Fibroblast of gingiva (primary cell): ENCODE measurements at places on chromosomes 1 and 21.

DNA sequence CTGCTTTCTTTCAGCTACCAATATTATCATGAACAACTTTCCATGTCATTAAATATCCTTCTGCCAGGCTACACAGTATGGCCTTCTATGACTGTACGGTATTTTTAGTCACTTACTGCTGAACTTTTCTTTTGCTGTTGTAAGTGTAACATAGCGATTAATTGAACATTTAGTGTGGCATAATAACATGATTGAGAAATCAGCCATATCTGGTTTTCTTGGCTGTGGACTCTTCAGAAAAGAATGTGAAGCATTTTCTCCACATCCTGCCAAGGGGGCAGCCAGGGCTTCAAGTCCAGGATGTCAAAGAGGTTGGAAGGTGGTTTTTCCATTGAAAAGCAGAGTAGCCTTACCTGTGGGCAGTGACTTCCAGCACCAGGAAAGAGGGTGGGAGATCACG, 8.8 kb upstream of the AHCYL1 start:
- DNase-seq = peak; percentile 91

GRCh38 chr1:87093286-87093685, 178.9 kb downstream of the HS2ST1 start:
- DNase-seq = no peak

GRCh38 chr1:222897527-222898190, 82.8 kb downstream of the DISP1 start:
- no peak for DNase-seq

- no peak for DNase-seq
These were observed 8.1 kb upstream of the LRRC71 start for GRCh38 chr1:156912310-156912709.

- DNase-seq = no peak
These were observed 11.7 kb upstream of the TINAGL1 start for GRCh38 chr1:31564606-31564989.

DNA sequence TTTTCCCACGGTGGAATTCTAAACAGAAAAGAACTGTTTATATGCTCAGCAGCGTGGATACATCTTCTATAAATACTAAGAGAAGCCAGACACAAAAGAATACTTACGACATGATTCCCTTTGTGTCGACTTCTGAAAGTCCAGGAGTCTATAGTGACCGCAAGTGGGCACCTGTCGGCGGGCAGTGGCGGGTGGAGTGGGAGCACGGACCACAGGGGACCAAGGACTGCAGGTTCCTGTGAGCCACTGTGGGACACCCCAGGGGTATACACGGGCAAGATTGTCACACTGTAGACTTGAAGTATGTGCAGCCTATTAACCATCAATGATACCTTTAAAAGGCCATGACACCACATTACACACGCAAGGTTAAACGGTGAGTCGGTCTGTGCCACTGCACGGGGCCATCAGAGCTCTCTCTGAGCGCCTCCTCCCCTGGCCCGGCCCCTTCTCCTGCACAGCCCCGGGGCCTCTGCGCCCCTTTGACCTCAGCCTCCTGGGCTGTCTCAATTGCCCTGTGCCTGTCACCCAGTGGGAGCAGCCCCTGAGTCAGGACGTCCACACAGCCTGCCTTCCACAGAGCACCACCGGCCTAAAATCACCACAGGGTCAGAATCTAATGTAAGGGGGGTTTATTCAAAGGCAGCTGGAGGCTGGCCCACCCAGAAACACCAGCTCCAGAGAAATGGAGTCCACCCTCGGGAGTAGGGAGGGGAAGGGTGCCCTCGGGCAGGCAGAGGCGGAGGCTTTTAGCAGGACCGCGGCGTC, 90.0 kb upstream of the COL6A1 start:
- DNase-seq = no peak

DNA sequence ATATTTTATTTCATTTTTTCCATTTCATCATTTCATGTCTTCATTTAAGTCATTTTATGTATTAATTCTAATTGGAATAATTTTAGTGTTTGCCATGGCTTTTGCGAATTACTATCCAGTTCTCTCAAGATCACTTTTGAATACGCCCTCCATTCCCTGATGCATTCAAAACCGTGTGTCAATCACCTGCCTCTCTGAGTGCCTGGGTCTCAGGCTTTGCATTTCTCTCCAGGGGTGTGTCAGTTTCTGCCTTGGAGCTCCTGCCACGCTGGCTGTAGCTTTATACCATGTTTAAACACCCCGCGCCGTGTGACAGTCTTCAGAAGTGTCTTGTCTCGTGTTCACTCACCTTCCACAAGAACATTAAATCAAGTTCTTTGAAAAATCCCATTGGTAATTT, 7.4 kb upstream of the DNMT3L start:
- no peak for DNase-seq

DNA sequence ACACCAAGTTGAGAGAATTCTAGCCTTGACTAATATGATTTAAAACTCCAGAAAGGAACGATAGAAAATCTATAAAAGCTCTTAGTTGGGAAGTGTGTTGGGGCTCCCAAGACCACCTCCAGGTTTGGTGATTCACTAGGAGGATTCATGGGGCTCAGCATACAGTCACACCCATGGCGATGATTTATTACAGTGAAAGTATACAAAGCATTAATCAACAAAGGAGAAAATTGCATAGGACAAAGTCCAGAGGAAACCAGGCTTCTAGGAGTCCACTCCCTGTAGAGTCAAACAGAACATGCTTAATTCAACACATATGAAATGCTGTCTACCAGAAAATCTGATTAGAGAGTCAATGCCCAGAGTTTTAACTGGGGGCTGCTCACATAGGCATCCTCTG, 4.8 kb downstream of the CDCA8 start:
- DNase-seq = no peak

DNA sequence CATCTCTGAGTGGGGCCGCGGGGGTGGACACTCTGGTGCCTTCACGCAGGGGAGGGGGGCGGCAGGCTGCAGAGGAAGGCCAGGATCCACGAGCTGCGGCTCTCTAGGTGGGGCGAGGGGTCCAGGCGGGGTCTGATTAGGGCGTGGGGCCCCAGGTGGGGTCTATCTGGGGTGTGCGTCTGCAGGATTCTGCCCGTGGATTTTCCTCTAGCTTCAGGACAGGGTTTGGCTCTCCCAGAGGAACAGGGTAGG, 6.3 kb downstream of the JMJD4 start:
- DNase-seq = no peak

DNA sequence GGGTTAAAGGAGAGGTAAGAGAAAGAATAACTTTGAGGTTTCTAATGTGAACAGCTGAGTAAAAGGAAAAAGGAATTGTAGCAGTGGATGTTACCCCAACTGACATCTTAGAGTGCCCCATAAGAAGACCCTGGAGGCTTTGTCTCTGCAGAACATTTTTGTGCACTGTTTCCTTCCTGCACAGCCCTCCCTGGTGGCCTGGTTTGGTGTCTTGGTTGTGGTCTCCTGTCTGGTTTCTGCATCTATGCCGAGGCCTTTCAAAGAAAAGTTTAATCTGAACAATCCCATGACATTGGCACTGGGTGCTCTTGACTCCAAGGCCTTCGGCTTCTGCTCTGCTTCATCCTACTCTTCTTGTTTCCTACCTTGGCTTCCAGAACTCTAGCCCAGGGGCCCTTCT, 57.8 kb downstream of the RHOU start:
- DNase-seq = no peak

GRCh38 chr21:43808832-43809251, 19.5 kb downstream of the RRP1 start:
- no peak for DNase-seq

- DNase-seq = no peak
These were observed 43.7 kb downstream of the C8B start for GRCh38 chr1:56922070-56922469.

DNA sequence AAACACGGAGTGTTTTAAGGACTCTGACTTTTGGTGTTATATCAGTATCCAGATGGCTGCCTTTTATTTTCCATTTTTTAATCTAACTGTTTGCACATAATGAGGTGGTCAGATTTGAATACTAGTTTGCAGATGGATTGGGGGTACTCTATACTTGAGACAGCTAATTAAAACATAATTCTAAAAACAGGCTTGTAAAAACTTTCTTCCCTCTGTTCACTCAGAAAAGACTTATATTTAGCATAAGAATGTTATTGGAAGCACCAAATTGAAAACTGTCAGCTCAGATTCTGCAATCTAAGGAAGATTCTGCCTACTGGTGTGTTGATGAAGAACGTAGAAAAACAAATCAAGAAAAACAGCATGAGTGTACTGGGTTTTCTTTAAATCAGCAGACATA, 44.0 kb upstream of the NRIP1 start:
- DNase-seq = no peak

GRCh38 chr1:96808191-96808590, 86.6 kb downstream of the PTBP2 start:
- DNase-seq = no peak

GRCh38 chr21:26457817-26458216, 115.3 kb downstream of the CYYR1 start:
- DNase-seq = peak; percentile 69

DNA sequence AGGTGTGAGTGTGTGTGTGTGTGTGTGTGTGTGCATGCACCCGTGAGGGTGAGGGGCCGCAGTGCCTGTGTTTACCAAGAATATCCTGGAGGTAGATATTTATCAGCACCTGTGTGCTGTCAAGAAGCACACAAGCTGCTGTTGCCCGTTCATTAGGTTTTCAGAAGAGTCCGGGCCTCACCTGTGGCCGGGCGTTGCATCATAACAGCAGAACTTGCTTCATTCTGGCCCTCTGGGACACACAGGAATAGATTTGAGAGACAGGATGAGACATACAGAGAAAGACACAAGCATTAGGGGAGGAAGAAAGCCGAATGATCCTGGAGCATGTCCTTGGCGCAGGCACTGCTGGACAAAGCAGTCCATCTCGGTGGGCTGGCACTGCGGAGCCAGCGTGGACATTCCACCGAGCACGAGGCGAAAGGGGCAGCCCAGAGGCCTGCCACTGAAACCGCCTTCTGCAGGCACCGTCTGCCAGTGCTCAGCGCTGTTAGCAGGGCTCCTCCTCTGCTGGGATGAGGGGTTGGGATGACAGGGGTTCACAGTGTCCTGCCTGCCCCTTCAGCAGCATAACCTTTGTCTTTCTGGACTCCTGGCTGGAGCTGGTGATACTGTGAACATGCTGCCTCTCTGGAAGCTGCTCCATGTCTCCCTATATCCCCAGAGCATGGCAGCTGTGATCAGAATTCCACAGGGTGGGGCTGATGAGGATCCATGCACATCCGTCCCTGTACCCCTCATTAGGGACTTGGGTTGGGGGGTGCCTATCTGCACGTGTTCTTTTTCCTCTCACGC, 81.1 kb downstream of the PEX14 start:
- DNase-seq = no peak

- no peak for DNase-seq
These were observed 281.1 kb downstream of the NPHP4 start for GRCh38 chr1:5711079-5711478.

DNA sequence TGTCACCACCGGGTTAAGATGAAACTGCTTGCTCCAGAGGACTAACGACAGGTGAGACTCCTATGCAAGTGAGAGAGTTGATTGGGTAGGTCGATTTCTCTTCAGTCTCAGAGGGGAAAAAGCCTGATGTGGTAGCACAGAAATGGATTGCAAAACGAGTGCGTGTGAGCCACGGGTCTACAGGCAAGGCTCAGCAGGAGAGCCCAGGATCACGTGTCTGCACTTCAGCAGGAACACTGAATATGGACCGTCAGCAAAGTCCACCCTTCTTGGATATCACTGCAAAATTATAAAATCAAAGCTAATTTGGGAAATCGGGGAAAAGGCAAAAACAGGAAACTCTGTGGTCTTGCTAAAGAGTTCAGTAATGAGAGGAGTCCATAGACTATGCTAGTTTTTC, 107.7 kb upstream of the ZNF648 start:
- peak; percentile 36 for DNase-seq

GRCh38 chr1:247077213-247077612, 1.4 kb downstream of the ZNF670 start:
- DNase-seq = no peak

DNA sequence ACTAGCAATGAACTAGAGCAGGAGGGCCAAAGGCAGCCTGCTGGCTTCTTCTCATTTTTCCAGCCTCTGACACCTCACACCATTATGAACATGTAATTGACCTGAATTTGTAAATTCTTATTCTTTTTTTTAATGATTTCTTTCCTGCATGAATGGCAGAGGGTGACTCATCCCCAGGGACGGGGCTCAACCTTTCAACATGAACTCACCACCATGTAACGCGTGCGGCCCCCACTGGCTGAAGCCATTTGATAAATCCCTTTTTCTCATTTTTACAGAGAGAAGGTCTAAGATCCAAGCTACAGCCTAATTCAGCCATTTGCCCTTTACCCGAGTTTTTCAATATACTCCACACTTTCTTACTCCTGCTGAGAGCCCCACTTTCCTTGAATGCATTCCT, 9.3 kb upstream of the ETS2 start:
- DNase-seq = no peak

DNA sequence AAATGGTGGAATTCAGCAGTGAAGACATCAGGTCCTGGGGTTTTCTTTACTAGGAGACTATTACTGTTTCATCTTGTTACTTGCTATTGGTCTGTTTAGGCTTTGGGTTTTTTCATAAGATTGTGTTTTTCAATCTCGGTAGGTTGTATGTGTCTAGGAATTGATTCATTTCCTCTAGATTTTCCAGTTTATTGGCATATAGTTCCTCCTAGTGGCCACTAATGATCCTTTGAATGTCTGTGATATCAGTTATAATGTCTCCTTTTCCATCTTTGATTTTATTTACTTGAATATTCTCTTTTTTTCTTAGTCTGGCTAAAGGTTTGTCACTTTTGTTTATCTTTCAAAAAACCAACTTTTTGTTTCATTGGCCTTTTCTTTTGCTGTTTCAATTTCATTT, 233.0 kb downstream of the RWDD3 start:
- no peak for DNase-seq

DNA sequence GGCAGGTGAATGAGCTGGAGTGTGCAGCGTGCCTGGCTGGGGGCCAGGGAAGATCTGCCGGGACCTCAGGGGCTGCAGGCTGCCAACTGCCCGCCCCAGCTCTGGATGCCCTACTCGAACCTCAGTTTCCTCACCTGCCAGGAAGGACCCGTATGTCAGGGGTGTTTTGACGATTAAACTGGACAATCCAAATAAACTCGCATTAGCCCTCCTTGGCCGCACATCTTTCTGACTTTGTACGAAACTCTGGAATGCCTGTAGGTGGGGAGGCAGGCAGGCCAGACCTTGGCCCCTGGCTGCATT, 8.3 kb upstream of the ZNF669 start:
- DNase-seq = no peak

DNA sequence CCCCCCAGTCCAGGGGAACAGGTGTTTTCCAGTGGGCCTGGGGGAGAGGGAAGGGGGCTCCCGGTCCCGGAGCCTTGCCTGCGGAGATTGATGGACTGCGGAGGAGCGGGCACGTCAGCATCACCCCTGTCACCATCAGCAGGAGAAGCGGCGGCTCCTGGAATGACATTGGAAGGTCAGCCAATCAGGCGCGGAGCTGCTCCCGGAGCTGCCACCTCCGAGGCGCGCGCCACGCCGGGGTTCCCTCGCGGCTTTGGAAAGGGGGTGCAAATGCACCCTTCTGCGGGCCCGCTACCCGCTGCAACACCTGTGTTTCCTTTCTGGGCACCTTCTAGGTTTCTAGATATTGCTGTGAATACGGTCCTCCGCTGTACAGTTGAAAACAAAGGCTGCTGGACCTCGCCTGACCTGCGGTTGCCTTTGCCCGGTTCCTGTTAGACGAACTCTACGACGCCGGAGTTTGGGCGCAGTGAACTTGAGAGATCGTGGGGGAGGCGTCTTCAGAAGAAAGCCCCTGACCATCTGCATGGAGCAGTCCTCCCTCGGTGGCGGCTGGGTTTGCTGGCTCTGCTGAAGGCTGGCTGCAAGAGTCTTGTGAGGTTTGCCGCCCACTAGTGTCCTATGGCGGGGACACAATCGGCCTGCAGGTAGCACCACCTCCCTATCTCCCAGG, 5.3 kb downstream of the DSCAM start:
- no peak for DNase-seq

GRCh38 chr1:107479865-107480350, 339.1 kb downstream of the NTNG1 start:
- DNase-seq = no peak
